Globus pallidus (tissue), 1 donor: ENCODE measurements at places on chromosomes 7 and 10.

DNA sequence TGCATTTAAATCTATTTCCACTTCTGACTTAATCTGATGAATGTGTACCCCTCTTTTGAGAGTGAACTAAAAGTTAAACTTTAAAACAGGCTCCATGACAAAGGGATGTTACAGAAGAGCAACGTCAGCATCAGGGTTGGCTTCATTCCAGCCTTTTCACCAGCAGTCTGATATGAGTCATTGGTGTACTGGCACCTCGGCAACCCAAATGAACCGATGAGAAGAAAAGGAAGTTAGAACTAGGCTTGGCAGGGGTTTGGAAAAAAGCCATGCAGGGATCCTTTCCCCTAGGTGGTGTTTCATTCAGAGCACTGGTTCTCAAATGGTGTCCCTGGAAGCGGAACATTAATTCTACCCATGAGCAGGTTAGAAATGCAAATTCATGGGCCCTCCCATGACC is 53.6 kb downstream of the SEC61G start:
- no peak for DNase-seq

DNA sequence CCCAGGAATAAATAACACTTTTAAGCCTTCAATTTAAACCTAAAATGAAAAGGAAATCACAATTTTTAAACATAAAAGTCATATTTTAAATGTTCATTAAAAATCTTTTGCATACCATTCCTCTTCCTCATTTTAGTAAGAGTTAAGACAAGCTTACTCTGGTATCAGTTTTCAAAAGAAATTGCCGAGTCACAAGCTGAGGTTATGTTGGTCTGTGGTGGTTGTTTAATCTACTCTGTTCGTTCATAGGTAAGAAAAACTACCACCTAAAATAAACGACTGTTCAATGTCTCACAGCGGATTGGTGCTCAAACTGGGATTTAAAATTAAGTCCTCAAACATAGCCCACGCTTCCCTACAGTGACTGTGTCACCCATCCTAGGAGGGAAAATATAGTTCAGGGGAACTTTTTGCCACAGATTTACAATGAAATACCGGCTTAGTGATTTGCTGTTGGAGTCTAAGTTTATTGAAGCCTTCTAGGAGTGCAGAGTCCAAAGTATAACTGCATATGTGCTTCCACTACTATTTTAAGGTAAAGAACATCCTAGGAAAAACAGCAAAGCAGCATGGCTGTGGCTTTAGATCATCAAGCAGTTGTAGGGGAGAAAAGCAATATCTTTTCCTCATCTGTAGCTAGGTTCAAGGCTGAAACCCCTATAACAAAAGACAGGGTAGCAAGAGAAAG is 61.1 kb downstream of the GNAT3 start:
- DNase-seq: no peak

DNA sequence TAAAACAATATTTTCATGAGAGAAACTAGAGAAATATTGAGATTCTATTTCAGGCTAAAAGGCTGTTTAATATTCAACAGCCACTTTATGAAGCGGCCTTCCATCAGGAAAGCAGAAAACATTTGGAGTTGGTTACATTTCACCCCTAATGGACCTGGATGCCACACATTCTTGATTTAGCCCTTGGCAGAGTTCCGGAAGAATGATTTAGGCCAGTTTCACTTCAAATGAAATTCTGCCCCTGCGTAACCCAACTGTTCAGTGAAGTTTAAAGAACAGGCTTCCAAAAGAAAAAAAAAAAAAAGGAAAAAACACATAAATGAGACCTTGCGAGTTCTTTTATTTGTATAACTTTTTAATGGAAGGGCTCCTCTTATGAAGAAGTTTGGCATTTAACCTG is 239.2 kb upstream of the AKR1E2 start:
- no peak for DNase-seq

DNA sequence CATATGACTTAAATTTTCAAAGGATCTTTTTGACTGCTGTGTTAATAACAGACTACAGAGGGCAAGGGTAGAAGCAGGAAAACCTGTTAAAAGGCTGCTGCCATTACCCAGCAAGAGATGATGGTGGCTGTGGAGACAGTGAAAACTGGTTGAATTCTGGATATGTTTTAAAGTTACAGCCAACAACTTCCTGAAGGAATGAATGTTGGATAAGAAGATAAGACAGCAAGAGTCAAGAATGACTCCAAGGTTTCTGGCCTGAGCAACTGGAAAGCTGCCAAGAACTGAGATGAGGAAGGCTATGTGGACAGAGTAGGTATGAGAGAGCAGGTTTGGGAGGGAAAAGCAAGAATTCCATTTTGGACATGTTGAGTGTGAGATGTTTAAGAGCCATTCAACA is 19.1 kb downstream of the CNOT4 start:
- no peak for DNase-seq

- no peak for DNase-seq
Measured at GRCh38 chr10:1374511-1375345, 318.5 kb downstream of the WDR37 start.

DNA sequence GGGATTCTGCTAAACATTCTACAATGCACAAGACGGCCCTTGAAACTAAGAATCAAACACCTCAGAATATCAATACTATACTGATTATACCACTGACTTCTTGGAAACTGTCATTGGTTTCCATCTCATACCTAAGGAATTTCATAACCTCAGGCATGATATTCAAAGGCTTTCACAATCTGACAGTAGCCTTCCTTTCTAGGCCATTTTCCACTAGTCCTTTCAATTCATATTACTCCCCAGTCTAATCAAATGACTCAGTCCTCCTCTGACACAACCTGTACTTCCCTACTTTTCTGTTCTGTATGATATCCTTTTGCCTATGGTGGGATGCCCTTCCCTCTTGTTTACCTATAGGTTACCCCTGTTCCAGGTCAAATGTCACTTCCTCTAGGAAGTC is 48.3 kb downstream of the CSTF2T start:
- no peak for DNase-seq
